ENCODE measurements at places on chromosomes 2 and 18.
A peak's percentile ranks its signal among the peaks of the same experiment; 100 is the strongest.

- no peak for DNase-seq
Measured at GRCh38 chr2:222548992-222549391, 106.9 kb downstream of the FARSB start.

GRCh38 chr2:10520926-10521325, 72.8 kb upstream of the ODC1 start:
- no peak for DNase-seq

GRCh38 chr2:18949871-18950270, 360.5 kb upstream of the NT5C1B start:
- no peak for DNase-seq

- no peak for DNase-seq
Measured at GRCh38 chr18:64332835-64333234, 183.9 kb upstream of the LINC00305 start.

DNA sequence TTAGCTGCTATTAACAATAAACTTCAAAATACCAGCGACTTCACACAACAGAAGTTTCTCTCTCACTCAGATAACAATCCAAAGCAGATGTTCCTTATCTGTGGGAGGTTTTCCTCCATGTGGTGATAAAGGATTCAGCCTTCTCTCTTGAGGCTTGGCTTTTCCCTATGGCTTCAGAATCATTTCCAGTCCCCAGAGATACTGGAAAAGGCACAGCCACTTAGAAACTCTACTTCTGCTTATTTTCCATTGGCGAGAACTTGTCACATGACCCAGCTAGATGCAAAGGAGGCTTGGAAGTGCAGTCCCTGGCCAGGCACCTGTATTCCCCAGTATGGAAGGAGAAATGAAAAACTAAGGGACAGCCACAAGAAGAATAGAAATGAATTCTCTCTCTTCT, 344.8 kb downstream of the MTX2 start:
- DNase-seq, result no peak

GRCh38 chr2:177171418-177171865, 41.2 kb upstream of the HNRNPA3 start:
- DNase-seq, result peak; percentile 96
